ENCODE measurements at places on chromosomes 4 and X.

- no peak for DNase-seq
Observed at GRCh38 chr4:7003176-7003878, 39.8 kb upstream of the TADA2B start.

DNA sequence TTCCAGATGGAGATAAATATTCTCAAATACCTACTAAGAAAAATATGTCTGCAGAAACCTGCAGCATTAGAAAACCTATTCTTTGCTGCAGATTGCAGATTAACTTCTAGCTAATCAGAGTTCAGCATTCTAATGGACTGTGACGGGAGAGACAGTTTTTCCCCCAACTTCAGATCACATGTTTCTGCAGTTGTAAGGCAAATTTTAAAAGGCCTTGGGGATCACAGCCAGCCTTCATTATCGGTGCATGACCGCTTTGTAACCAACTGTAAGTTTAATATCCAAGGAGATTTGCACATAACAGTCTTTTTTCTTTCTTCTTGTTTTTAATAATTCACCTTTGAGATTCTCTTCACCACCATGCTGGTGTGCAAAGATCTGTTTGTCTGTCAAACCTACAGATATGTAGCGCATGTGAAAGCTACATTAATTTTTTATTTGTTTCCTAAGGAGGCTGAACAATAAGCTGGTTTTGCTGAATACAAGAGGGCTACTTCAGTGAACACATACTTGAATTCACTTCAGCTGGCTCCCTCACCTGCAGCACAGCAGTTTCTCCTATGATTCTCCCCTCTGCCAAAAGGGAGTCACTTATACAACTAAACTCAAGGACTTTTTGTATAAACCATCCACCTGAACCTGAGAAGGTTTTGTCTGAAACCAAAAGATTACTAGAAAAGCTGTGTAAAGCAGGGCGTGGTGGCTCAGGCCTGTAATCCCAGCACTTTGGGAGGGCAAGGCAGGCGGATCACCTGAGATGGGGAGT, 488.5 kb downstream of the RPA4 start:
- no peak for DNase-seq

DNA sequence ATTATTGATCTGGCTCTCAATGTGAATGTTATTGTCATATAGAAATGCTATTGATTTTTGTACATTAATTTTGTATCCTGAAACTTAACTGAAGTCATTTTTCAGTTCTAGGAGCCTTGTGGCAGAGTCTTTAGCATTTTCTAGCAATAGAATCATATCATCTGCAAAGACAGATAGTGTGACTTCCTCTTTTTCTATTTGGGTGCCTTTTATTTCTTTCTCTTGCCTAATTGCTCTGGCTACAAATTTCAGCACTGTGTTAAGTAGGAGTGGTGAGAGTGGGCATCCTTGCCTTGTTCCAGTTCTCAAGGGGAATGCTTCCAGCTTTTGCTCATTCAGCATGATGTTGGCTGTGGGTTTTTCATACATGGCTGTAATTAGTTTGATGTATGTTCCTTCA, 102.7 kb downstream of the SH3BGRL start:
- DNase-seq, result no peak

DNA sequence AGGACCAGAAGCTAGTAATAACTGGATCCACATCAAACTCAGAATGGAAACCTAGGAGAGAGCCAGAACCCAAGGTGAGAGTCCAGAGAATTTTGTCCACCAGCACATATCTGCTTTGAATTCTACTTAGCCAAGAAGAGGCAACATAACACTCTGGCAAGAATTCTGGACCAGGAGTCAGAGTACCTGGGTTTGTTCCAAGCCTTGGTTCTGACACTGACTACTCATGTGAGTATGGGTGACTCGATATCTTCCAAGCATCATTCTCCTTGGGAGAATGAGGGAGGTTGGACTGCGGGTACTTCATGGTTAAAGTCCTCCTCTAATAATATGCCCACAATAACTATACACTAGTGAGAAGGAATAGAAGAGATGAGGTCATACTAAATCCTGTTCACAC, 144.0 kb upstream of the JADE1 start:
- DNase-seq, result no peak

GRCh38 chr4:56211202-56211601, 176.1 kb downstream of the AASDH start:
- no peak for DNase-seq

- DNase-seq, result no peak
Observed at GRCh38 chrX:152177497-152178269, 39.3 kb upstream of the MAGEA10 start.

DNA sequence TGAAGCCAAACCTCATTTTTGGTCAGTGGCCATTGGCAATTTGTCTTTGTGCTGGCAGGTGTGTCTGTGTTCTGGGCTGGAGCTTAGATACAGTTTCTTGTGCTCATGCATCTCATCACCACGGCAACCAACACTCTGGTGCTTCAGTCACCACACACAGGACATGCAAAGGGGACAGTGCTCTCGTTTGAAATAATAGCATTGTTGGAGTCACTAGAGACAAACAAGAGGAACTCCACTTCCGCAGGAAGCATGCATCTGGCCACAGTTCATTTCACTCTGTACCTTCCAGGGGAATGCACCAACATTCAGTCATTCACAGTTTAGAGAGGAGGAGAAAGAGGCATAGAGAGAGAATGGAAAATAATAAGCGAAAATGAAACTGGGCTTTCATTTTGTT, 267.4 kb downstream of the ANK2 start:
- no peak for DNase-seq

GRCh38 chr4:148774134-148774533, 331.9 kb upstream of the NR3C2 start:
- no peak for DNase-seq

DNA sequence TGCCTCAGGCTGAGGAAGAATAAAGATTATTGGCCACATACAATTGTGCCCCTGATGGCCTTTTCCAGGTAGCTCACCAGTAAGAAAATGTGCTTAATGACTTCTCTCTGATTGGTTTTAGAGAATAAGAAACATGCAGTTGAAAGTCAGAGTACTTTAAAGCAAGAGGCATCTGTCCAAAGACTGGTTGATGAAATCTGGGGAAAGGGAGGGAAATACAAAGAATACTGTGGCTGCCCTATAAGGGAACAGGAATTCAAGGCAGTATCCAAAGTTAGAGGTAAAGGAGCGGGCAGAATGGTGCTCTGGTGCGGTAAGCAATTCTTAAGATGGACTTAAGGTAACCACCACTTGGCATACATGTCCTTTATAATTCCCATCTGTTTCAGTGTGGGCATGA, 11.4 kb downstream of the PBDC1 start:
- no peak for DNase-seq

GRCh38 chr4:176565049-176565448, 227.7 kb downstream of the VEGFC start:
- no peak for DNase-seq

DNA sequence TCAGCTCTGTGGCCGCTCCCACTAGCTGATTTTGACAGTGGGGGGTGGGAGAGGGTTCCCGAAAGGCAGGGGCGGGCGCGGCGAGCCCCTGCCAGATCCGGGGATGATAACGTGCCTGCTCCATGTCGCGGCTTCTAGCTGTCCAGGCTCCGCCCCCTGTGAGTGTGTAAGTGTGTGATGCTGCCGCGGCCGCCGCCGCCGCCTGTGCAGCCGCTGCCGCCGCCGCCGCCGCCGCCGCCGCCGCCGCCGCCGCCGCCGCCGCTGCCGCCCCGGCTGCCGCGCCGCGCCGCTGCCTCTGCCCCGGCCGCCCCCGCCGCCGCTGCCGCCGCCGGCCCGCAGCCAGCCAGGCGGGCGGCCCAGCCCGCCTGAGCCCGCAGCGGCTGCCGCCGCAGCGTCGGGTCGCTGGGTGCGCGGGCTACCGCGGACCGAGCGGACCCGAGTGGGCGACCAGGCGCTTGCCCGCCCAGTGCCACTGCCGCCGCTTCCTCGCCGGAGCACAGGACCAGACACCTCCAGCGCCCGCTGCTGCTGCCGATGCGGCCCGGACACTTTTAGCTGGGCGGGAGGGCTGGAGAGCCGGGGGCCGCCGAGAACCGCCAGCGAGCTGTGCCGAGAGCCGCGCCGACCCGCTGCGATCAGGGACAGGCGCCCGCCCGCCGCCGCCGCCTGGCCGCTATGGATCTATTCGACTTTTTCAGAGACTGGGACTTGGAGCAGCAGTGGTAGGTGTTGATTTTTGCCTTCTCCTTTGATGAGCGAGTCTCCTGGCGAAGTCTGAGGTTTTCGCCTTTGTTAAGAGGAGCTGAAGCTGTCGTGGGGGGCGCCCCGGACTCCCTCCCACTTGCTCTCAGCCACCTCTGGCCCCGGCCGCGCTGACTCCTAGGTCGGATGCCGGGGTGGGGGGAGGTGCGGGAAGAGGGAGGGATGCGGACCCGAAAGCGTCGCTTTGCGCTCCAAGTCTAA, at the start of gene AFF2:
TSS of gene AFF2 (plus strand) at position 195 of the 963 bp plus-strand sequence. CDS start at position 676, 481 bp downstream.
- peak; percentile 13 for DNase-seq

DNA sequence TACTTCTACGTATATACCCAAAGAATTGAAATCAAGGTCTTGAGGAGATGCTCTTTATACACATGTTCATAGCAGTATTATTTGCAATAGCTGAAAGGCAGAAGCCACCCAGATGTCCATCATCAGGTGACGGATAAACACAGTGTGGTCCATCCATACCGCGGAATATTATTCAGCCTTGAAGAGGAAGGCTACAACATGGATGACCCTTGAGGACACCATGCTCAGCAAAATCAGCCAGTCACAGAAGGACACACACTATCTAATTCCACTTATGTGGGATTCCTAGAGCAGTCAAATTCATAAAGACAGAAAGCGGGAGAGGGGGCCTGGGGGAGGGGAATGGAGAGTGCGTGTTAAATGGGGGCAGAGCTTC, 44.5 kb downstream of the RGS12 start:
- DNase-seq, result no peak

DNA sequence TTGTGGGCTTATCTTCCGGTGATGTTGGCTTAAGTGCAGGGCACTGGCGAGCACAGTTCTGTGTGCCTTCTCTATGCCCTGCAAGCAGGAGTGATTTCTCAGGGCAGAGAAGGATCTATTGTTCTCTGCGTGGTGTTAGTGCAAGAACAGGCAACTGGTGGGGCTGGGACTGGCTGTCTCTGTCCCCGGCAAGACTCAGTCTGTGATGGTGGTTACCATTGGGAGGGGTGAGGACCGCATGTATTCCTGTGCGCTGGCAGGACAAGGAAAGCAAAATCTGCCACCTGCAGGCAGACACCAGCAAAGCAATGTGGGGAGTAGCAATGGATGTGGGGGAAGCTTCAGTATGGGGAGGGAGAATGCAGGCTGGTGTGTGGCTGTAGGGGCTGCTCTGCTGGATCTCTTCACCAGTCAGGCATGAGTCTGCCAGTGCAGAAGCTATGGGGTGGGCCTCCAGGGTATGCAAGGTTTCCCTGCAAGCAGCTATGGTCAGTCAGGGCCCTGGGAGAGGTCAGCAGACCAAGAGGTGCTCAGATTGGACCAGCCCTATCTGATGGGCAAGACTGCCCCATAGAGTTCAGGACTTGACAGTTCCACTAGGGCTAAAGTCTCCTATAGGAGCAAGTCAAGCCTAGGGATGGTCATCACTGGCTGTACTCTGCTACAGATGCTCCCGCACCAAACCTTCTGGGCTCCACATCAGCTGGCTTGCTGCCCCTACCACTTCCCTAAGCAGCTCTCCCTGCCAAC, 16.8 kb downstream of the PF4 start:
- no peak for DNase-seq

Data from activated CD4-positive, CD25-positive, alpha-beta regulatory T cell (primary cell).